Psoas muscle (tissue), 8 donors: ENCODE measurements at places on chromosomes 12 and 14. TPM values are rescaled to one million over a fixed set of nuclear protein-coding genes. Genes with fewer than 3 reads are reported as not detected.

DNA sequence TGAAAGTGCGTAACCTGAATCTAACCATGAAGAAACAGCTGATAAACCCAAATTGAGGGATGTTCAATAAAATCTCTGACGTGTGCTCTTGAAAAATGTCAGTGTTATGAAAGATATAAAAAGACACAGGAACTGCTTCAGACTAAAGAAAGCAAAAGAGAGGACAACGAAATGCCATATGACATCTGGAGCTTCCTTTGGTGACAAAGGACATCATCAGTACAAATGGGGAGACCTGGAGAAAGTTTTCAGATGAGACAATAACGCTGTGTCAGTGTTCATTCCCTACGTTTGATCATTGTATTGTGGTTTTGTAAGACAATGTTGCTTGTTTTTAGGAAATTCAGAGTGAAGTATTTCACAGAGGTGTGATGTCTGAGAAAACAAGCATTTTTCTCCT, 125.9 kb upstream of the MAP1LC3B2 start:
- H3K27me3 ChIP-seq = no peaks in the 10 kb centered on the region
- no peak overlapping the region for H3K4me3 ChIP-seq
- peaks cover 12% of the 10 kb centered on the region for H3K4me1 ChIP-seq
- H3K27ac ChIP-seq = no peak overlapping the region

- H3K27ac ChIP-seq = no peak overlapping the region
- H3K4me1 ChIP-seq = no peaks in the 10 kb centered on the region
- H3K4me3 ChIP-seq = no peak overlapping the region
Observed at GRCh38 chr12:104746467-104747088, 211.5 kb downstream of the SLC41A2 start.

GRCh38 chr12:106651552-106651951, 68.7 kb downstream of the RFX4 start:
- no peak overlapping the region for H3K4me3 ChIP-seq
- H3K27me3 ChIP-seq = no peaks in the 10 kb centered on the region
- H3K27ac ChIP-seq = no peak overlapping the region
- no peaks in the 10 kb centered on the region for H3K4me1 ChIP-seq
- DNase-seq = no peak

C12orf50 gene
- total RNA-seq = 0.20 TPM

ADAM20 gene
- 0.57 TPM for total RNA-seq

KRT83 gene
- total RNA-seq = not detected

STAT2 gene
- 30.3 TPM for total RNA-seq

GRCh38 chr14:60094306-60094897, 2.7 kb downstream of the PCNX4 start:
- no peak for DNase-seq
- no peaks in the 10 kb centered on the region for H3K27me3 ChIP-seq
- H3K4me3 ChIP-seq = peak overlapping the region; percentile 87
- peaks cover 39% of the 10 kb centered on the region for H3K4me1 ChIP-seq
